ENCODE measurements at places on chromosomes 1 and 21.

- peak; percentile 35 for DNase-seq
Measured at GRCh38 chr1:39293375-39294070, 89.0 kb downstream of the MACF1 start.

GRCh38 chr1:79161077-79161476 lies 154.5 kb upstream of the ADGRL4 start:
- peak; percentile 50 for DNase-seq

- no peak for DNase-seq
Measured at GRCh38 chr1:26037904-26038303, 8.0 kb downstream of the SLC30A2 start.

DNA sequence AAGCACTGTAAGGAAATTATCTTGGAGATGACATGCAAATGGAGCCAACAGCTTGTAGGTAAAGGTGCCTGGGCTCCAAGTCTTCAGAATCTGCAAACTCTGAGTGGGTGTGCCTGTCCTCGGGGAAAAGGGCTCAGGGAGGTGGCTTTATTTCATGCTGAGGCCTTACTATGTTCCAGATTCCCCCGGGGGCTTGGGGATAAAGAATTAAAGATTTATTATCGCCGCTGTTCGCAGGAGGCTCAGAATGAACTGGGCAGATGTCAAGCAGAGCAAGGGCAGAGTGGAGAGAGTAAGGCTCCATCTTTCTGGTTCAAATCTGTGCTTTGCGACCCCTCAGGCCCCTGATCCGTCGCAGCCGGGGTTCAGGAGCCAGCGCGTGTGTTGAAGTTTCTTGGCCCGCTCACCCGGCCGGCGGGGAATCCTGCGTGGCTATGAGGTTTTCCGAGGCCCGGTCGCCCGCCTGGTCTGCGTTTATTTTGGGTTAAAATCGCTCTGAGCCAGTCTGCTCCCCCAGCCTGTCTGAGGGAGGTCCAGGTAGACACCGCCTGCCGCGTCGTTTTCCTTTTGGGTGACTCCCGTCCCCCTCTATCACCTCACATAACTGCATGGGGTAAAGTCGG lies 19.5 kb downstream of the RHOU start:
- no peak for DNase-seq

DNA sequence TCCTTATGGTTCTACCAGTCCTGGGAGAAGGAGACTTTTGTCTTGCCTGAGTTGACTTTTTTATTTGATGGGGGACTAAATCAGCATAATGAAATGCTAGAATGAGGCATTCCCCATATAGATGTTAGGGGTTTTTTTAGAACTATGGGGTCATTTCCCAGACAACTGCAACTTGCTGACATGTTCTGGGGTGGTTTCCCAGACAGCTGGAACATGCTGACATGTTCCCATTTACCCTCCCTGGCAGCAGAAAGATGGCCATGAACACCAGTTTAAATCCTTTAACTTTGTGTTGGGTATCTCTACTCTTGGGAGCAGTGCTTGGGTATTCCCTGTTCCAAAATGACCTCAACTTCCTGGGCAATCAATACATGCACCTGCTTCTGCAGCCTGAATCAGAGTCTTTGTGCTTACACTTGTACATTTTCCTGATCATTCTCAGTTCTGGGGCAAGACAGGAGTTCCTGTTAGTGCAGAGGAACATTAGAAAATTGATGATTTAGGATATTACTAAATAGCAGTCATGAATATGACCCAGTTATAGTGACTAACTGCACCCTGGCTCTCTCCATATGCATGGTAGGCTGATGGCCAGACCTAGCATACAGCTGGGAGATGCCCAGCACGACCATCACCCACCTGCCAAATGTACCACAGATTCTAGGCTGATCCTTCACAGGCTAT lies 75.4 kb upstream of the CD5L start:
- DNase-seq: no peak

DNA sequence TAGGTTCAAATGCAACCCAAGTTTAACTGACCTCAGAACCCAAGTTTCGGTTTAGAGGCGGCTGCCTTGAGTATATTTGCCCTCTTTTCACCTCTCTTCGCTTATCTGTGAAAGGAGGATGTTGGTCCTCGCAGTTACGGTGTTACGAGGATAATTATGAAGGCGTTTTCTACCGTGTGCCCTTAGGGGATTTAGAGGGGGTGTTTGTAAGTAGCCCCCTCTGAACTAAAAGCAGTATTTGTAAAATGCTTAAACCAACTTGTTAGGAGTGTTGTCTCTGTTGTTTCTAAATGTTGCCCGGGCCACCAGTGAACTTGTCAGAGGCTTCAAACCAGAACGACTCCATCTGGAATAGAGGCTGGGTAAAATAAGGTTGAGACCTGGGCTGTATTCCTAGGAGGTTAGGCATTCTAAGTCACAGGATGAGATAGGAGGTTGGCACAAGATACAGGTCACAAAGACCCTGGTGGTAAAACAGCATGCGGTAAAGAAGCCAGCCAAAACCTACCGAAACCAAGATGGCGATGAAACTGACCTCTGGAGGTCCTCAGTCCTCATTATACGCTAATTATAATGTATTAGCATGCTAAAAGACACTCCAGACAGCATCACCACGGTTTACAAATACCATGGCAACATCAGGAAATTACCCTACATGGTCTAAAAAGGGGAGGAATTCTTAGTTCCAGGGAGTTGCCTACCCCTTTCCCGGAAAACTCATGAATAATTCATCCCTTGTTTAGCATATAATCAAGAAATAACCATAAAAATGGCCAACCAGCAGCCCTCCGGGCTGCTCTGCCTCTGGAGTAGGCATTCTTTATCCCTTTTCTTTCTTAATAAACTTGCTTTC lies 1.0 kb upstream of the PSRC1 start:
- no peak for DNase-seq

DNA sequence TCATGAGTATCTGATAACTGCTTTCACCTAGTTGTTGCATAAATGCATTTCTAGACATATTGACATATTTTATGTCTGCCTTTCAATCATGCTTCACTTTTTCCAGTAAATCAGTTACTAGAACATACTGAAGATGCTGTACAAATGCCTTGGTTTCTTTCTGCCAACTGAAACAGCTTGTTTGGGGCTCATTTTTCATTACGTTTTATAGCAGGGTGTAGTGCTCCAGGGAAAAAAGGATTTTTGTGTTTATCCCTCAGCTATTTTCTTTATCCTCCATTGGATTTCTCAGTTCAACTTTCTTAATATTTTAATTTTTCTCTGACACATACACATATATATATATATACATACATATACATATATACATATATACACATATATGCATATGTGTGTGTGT lies 51.7 kb downstream of the IL23R start:
- DNase-seq: no peak

GRCh38 chr1:226649780-226650179 lies 89.3 kb downstream of the ITPKB start:
- DNase-seq: peak; percentile 25

GRCh38 chr1:14939527-14940284 lies 213.8 kb upstream of the TMEM51 start:
- DNase-seq: peak; percentile 76
